Bronchial epithelial cell (primary cell): ENCODE measurements at places on chromosomes 7 and 10.

DNA sequence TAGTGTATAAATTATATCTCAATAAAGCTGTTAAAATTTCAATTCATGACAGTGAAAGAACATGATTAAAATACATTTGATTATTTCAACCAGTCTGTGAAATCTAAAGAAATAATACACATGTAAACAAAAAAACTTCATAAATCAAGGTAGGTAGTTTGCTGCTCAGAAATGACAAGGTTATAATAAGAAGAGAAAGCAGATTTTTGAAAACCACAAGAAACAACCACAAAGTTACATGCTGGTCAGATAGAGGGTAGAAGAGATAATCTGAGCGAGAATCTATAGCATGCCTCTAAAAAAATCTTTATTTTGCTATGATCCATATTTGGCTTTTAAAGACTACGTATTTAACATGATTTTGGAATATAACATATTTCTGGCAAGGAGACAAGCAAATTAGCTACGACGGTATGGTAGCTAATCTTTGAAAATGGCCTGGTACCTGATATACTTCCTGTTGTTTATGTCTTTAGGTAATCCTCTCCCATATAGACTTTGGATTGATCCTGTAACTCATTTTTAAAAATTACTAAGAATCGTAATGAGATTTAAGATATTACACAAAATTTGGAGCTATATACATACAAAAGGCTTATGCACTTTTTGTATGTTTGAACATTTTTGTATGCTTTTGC, 23.5 kb upstream of the VCL start:
- no peak for DNase-seq

- no peak for DNase-seq
These were observed 174.4 kb downstream of the ELFN1 start for GRCh38 chr7:1844336-1844950.

DNA sequence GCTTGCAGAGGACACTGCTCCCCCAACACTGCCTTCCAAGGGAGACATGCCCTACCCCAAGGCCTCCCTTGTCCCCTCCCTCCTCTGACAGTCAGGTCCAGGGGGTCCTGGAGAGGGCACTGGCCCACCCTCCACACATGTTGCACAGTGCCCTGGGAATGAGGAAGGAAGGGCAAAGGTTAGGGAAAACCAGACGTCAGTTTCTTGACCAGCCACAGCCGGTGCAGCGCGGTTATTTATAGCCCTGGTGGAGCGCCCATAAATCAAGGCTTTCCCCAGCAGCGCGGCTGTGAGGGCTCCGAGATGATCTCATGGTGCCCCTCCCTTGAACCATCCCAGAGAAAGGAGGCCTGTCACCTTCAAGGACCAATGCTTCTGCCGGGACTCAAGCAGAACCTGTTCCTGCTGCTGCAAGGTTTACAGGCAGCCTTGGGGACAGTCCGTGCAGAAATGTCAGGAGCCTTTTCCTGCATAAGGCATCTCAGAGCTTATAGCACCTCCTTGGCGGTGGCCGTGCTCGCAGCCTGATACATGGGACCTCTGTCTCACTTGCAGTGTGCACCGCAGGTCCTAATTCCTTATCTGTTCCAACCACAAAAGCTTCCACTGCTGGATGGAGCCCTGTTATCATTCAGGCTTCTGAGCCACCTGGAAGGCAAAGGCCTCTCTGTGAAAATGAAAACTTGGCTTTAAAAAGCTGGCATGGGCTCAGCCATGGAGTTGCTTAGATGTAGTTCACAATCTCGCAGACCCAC, 127.3 kb downstream of the LHPP start:
- DNase-seq: no peak

DNA sequence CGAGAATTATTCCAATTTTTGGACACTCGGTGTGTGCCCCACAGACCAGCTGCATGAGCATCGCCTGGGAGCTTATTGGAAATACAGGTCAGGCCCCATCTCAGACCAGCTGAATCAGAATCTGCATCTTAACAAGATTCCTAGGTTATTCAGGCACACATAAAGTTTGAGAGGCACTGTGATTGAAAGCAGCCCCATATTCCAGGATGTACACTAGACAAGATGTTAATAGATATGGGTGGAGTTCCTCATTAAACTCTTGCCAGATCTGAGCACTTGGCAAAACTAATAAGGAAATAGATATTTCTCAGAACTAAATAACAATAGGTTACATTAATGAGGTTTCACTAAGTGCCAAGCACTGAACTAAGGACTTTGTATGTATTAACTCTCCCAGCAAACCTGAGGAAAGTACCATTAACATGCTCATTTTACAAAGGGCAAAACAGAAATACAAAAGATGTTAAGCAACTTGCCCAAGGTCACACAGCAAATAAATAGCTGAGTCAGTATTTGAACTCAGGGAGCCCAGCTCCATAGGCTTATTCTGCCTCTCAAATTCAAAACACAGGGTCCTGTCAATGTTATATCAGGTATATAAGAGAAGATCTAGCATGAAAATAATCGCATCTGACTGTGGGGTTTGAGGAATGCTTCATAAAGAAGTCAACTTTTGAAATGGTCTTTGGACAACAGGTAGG, 29.9 kb downstream of the PPP1R3C start:
- no peak for DNase-seq

- no peak for DNase-seq
These were observed 101.0 kb downstream of the SMURF1 start for GRCh38 chr7:99042957-99043356.

- DNase-seq: no peak
These were observed 64.5 kb downstream of the RAMP3 start for GRCh38 chr7:45221896-45222604.

GRCh38 chr7:108028111-108028510, 25.1 kb upstream of the LAMB1 start:
- DNase-seq: no peak
